Adrenal gland (tissue), 19 donors: ENCODE measurements at places on chromosomes 12 and 14.
A peak's percentile ranks its signal among the peaks of the same experiment; 100 is the strongest.

DNA sequence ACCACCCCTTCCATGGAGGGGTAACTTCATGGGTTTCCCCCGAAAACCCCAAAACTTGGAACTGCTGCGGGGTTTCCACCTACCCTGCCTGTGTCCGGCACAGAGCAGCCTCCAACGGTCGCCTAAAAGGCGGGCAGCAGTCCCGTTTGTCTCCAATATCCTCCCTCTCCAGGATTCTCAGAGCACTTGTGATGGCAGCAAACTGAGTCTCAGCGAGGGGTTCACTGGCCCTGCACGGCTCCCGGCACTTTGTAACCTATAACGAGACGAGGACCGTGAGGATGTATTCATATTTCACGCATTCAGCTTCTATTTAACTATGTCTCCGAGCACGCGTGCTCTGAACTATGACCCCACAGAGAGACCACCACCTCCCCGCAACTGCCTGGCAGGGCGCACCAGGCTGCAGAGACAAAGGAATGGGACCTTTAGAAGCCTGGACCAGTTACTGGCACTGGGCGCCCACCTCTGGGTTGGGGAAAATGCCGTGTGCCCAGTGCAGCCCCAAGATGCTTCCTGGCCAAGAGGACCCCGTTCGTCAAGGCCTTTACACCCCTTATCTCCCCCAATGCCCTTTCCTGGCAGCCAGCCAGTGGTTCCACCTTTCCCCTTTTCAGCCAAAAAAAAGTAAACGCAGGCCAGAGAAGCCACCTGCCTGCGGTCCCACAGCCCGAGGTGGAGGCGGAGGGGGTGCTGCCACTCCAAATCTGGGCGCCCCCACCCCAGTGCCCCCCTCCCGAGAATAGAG, 173.1 kb upstream of the RTL1 start:
- H3K27me3 ChIP-seq, result peaks cover 11% of the 10 kb centered on the region
- peak; percentile 26 for DNase-seq
- no peaks in the 10 kb centered on the region for H3K36me3 ChIP-seq
- peaks cover 5% of the 10 kb centered on the region for H3K4me1 ChIP-seq
- H3K4me3 ChIP-seq, result no peak overlapping the region

DNA sequence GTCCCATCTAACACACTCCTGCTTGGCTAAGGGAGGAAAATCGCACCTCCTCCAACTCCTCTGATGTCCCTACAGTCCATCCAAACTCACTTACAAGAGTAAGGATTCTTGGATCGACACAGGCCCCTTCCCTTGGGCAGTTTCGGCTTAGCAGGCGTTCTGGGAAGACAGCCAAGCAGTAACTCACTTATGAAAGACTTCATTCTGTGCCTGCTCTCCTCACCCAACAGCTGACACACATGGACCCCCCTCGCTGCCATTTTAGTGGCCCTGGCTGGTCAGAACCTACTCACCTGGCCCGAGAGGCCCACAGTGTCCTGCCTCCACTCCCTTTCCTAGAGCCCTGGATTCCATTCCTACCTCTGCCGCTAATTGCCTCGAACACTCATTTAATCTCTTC, 52.3 kb upstream of the BCL2L14 start:
- no peaks in the 10 kb centered on the region for H3K36me3 ChIP-seq
- DNase-seq, result no peak
- H3K27ac ChIP-seq, result no peak overlapping the region
- no peak overlapping the region for H3K4me3 ChIP-seq

- H3K27ac ChIP-seq, result no peak overlapping the region
- no peak overlapping the region for H3K4me3 ChIP-seq
- no peaks in the 10 kb centered on the region for H3K4me1 ChIP-seq
- no peak for DNase-seq
- H3K27me3 ChIP-seq, result peaks cover 8% of the 10 kb centered on the region
Measured at GRCh38 chr12:4894019-4894418, 15.7 kb upstream of the KCNA1 start.

DNA sequence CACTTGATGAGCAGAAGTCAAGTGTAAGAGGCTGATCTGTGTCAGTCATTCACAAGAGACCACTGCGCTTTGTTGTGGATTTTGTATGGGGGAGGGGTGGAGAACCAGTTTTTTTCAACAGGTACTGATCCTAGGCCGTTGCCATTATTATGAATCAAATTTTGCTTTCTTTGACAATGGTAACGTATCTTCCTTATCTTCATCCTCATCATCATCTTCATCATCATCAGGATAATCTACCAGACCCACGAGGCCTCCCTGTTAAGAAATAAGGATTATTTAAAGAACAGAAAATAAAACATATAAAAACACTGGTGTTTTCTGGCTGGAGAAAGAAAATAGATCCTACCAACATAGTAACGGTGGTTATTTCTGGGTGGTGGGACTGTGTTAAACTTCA, 41.0 kb upstream of the CCDC88C start:
- H3K4me1 ChIP-seq, result no peaks in the 10 kb centered on the region
- DNase-seq, result no peak
- H3K36me3 ChIP-seq, result peaks cover 77% of the 10 kb centered on the region
- no peaks in the 10 kb centered on the region for H3K27me3 ChIP-seq

DNA sequence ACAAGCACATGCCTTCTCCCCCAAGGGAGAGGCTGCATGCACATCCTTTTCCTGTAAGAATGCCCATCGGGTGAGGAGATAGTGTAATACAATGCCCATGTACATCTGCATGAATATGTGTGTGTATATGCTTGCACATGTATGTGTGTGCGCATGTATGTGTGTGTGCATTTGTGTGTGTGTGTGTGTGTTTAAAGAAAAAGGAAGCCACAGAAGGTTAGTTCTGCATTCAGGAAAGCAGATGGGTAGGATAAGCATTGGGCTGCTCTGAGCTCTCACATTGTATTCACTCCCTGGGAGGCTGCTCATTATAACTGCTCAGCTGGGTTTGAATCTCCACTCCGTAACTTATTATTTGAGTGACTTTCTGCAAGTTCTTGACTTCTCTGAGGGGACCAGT, 74.3 kb downstream of the GALNT8 start:
- no peak overlapping the region for H3K27ac ChIP-seq
- H3K27me3 ChIP-seq, result no peaks in the 10 kb centered on the region
- H3K4me1 ChIP-seq, result no peaks in the 10 kb centered on the region
- DNase-seq, result no peak
- H3K36me3 ChIP-seq, result no peaks in the 10 kb centered on the region
